Activated CD4-positive, alpha-beta T cell treated with anti-CD3 and anti-CD28 coated beads, Interleukin-2, amount 10 ng/mL, durations not matched to agents 7 days and 5 days (primary cell): ENCODE measurements at places on chromosomes 1 and 21. TPM values are rescaled to one million over a fixed set of nuclear protein-coding genes. Genes with fewer than 3 reads are reported as not detected.

DNA sequence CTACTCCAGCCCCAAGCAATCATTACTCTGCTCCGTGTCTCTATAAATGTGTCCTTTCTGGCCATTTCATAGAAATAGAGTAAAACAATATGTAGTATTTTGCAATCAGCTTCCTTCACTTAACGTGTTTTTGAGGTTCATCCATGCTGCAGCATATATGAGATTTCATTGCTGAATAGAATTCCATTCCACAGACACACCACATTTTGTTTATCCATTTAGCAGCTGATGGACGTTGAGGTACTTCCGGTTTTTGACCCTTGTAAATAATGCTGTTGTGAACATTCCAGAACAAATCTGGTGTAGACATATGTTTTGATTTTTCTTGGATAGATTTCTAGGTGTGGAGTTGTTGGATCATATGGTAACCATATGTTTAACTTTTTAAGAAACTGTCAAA, 30.7 kb downstream of the ADAM30 start:
- H3K4me3 ChIP-seq, result no peak overlapping the region
- no peaks in the 10 kb centered on the region for H3K36me3 ChIP-seq
- no peak for DNase-seq
- no peak overlapping the region for H3K27ac ChIP-seq
- H3K4me1 ChIP-seq, result no peaks in the 10 kb centered on the region

DNA sequence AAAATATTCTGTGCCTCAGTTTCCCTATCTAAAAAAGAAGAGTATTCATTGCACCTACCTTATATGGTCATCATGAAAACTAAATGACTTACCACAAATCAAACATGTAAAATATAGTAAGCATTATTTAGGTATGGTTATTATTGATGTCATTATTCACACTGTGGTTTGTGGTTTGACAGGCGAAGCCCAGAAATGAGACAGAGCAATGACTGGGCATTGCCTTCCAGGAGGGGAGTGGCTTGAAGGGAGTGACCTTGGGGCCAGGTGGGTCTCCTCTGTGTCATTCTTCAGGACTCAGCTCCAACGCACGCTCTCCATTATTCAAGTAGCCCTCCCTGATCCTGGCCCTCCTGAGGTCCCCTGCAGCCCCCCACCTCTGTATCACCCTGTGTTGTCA, 133.7 kb downstream of the DMRTA2 start:
- no peaks in the 10 kb centered on the region for H3K27me3 ChIP-seq
- H3K27ac ChIP-seq, result no peak overlapping the region
- no peak for DNase-seq
- H3K4me1 ChIP-seq, result no peaks in the 10 kb centered on the region

GRCh38 chr1:61680500-61680899, 44.4 kb downstream of the TM2D1 start:
- H3K27ac ChIP-seq, result no peak overlapping the region
- DNase-seq, result no peak
- H3K4me1 ChIP-seq, result peaks cover 2% of the 10 kb centered on the region
- H3K36me3 ChIP-seq, result peaks cover 36% of the 10 kb centered on the region
- H3K4me3 ChIP-seq, result no peak overlapping the region
- no peaks in the 10 kb centered on the region for H3K27me3 ChIP-seq

GRCh38 chr1:171366816-171367215, 52.8 kb downstream of the FMO4 start:
- peaks cover 8% of the 10 kb centered on the region for H3K27me3 ChIP-seq
- no peaks in the 10 kb centered on the region for H3K36me3 ChIP-seq
- H3K4me1 ChIP-seq, result no peaks in the 10 kb centered on the region
- DNase-seq, result no peak

GRCh38 chr1:93244298-93245069, 64.0 kb downstream of the CCDC18 start:
- no peak for DNase-seq
- H3K27ac ChIP-seq, result no peak overlapping the region
- no peaks in the 10 kb centered on the region for H3K27me3 ChIP-seq

DNA sequence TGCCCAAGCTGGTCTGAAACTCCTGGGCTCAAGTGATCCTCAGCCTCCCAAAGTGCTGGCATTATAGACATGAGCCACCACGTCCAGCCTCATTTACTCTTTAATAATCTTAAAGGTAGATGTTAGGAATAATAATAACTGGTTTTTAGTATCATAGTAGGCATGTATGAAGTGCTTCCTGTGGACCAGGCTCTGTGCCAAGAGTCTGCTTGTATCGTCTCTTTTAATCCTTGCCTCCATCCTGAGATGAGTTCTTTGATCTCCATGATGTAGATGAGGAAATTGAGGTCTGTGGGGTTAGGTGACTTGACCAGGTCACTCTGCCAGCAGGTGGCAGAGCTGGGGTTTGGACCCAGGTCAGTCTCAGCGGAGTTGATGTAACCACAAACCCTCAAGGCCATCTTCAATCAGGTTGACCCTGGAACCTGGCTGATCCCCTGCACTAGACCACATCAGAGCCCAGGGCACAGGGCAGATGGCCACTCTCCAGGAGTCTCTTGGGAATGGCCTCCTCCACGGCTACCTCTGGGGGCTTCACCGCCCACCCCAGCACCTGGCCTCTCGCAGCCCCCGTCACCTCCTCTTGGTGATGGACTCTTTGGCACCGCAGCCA, 11.3 kb downstream of the EFHD2 start:
- H3K27me3 ChIP-seq, result no peaks in the 10 kb centered on the region
- no peak overlapping the region for H3K27ac ChIP-seq
- DNase-seq, result no peak
- H3K4me3 ChIP-seq, result no peak overlapping the region

DNA sequence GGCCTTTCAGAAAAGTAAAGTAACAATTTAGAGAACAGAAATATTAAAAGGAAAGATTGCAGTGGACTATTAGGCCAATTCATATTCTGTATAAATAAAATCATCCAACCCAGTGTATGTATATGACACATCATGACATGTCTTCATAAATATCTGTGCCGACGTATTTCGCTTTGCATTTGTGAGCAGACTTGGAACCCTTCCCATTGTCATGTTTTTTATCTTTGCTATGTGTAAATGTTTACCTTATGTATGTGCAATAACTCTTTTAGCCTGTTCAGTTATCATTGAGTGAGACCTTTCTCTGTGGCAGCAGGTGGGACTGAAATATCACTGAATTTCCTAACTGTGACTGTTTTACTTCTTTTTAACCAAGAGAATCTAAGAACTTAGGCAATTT, 58.0 kb upstream of the FAM3B start:
- no peak overlapping the region for H3K4me3 ChIP-seq
- no peaks in the 10 kb centered on the region for H3K4me1 ChIP-seq
- no peak for DNase-seq
- H3K36me3 ChIP-seq, result no peaks in the 10 kb centered on the region
- H3K27me3 ChIP-seq, result peaks cover 20% of the 10 kb centered on the region

DNA sequence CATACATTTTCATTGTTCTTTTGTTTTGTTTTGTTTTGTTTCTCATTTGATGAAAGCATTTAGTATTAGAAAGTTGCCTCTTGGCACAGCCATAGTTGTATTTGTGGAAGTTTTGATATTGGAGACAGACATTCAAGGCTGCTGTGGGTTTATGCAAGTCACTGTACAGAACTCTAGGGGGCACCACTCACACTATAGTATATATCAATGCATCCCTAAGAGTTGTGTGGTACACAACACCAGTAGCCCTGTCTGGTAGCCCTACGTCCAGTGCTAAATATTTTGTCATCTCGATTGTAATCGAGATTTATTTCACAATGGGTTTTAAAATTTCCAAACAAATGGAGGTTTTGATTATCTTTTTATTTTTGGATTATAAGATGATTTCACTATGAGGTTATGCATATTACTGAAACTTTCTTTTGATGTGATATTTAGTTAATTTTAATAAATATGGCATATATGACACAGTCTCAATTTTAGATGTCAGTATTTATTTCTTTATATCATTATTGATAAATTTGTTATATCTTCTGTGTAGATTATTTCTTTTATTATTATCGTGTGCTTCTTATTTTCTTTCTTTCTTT, 112.2 kb downstream of the NR5A2 start:
- H3K27ac ChIP-seq, result no peak overlapping the region
- no peak overlapping the region for H3K4me3 ChIP-seq
- peaks cover 4% of the 10 kb centered on the region for H3K27me3 ChIP-seq
- DNase-seq, result peak; percentile 44
- H3K4me1 ChIP-seq, result no peaks in the 10 kb centered on the region

- H3K27ac ChIP-seq, result no peak overlapping the region
- no peak overlapping the region for H3K4me3 ChIP-seq
- H3K36me3 ChIP-seq, result no peaks in the 10 kb centered on the region
- DNase-seq, result no peak
- H3K4me1 ChIP-seq, result no peaks in the 10 kb centered on the region
- H3K27me3 ChIP-seq, result no peaks in the 10 kb centered on the region
Observed at GRCh38 chr1:169933984-169934725, 40.5 kb upstream of the SCYL3 start.

DNA sequence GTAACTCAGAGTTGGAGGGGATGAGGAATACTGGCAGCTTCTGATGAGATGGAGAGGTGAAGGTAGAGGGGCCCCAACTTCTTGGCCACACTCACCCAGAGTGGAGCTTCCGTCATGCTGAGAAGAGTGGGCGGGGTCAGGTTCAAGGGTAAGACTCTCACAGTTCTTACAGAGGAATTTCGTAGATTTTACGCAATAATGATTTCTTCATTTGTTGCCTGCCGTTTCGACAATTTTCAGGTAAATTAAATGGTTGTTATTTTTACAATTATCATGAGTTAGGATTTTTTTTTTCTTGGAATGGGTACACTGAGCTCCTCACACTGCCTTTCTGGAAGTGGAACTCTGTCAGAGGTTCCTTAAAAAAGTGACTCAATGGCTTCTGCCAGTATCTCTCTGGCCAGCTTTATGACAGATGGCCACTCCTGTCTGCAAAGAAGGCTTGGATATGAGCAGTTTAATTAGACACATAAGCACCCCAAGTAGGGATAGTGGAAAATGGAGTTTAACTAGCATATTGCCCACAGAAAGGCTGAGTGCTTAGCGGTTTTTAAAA, 13.8 kb upstream of the NLRP3 start:
- H3K27me3 ChIP-seq, result peaks cover 43% of the 10 kb centered on the region
- H3K4me1 ChIP-seq, result peaks cover 12% of the 10 kb centered on the region
- H3K27ac ChIP-seq, result no peak overlapping the region
- H3K36me3 ChIP-seq, result no peaks in the 10 kb centered on the region

- H3K4me1 ChIP-seq, result no peaks in the 10 kb centered on the region
- H3K27ac ChIP-seq, result no peak overlapping the region
- H3K27me3 ChIP-seq, result no peaks in the 10 kb centered on the region
- H3K36me3 ChIP-seq, result no peaks in the 10 kb centered on the region
- DNase-seq, result no peak
- no peak overlapping the region for H3K4me3 ChIP-seq
Observed at GRCh38 chr1:29597861-29598260, 361.5 kb downstream of the PTPRU start.

GRCh38 chr1:186442651-186443375, 18.1 kb downstream of the PDC start:
- no peaks in the 10 kb centered on the region for H3K36me3 ChIP-seq
- no peak overlapping the region for H3K27ac ChIP-seq
- H3K4me1 ChIP-seq, result peaks cover 12% of the 10 kb centered on the region
- no peak overlapping the region for H3K4me3 ChIP-seq
- no peaks in the 10 kb centered on the region for H3K27me3 ChIP-seq

DNA sequence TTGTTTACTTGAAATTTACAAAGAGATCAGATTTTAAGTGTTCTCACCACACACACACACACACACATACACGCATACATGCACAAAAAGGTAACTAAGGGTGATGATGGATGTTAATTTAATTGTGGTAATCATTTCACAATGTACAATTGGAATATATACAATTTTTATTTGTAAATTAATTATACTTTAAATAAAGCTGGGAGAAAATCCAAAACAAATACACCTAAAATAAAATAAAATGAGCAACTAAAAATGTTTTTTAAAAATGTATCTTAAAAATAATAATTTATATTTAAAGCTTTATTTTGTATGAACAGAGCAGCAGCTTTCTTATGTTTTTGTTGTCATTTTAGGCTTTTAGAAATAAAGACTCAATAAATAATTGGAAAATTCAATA, 8.2 kb upstream of the INSL5 start:
- no peaks in the 10 kb centered on the region for H3K36me3 ChIP-seq
- no peaks in the 10 kb centered on the region for H3K27me3 ChIP-seq
- no peak for DNase-seq

- no peaks in the 10 kb centered on the region for H3K36me3 ChIP-seq
- H3K27ac ChIP-seq, result no peak overlapping the region
- no peaks in the 10 kb centered on the region for H3K27me3 ChIP-seq
- no peak overlapping the region for H3K4me3 ChIP-seq
- H3K4me1 ChIP-seq, result no peaks in the 10 kb centered on the region
Observed at GRCh38 chr1:101667761-101668160, 329.0 kb downstream of the OLFM3 start.

DNA sequence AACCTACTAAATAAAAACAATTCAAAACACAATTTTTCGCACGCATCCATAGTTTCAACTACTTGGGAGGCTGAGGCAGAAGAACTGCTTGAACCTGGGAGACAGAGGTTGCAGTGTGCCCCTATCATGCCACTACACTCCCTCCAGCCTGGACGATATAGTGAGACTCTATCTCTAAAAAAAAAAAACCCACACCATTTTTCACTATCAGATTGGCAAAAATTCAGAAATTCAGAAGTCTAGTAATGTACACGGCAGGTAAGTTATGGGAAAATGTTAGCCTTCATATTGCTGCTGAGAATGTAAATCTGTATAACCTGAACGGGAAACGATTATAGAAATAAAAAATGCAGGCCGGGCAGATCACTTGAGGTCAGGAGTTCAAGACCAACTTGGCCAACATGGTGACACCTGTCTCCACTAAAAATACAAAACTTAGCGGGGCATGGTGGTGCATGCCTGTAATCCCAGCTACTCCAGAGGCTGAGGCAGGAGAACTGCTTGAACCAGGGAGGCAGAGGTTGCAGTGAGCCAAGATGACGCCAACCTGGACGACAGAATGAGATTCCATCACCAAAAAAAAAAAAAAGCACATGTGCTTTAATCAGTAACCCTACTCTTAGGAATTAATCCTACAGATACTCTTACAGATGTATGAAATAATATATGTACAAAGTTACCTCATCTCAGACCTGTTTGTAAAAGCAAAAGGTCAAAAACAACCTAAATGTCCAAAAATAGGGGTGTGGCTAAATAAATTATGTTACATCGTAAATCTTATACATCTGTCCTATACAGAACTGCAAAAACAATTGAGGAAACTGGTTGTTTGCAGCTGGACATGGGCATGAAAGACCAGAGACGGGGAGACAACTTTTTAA, 37.9 kb downstream of the ARID4B start:
- no peak overlapping the region for H3K27ac ChIP-seq
- H3K27me3 ChIP-seq, result no peaks in the 10 kb centered on the region
- no peak overlapping the region for H3K4me3 ChIP-seq
- H3K4me1 ChIP-seq, result peaks cover 32% of the 10 kb centered on the region

GRCh38 chr21:38825921-38826320, 20.2 kb downstream of the ETS2 start:
- H3K36me3 ChIP-seq, result peaks cover 32% of the 10 kb centered on the region
- H3K4me1 ChIP-seq, result peaks cover 4% of the 10 kb centered on the region
- H3K27ac ChIP-seq, result no peak overlapping the region
- H3K4me3 ChIP-seq, result no peak overlapping the region
- no peaks in the 10 kb centered on the region for H3K27me3 ChIP-seq

The SAMD11 gene
- not detected for total RNA-seq

The OR2T11 gene
- not detected for total RNA-seq

The GPR37L1 gene
- not detected for total RNA-seq

The TRPM2 gene
- 13.9 TPM for total RNA-seq

The LAD1 gene
- total RNA-seq, result not detected

The RASSF5 gene
- total RNA-seq, result 201 TPM

The VASH2 gene
- not detected for total RNA-seq

The LORICRIN gene
- total RNA-seq, result not detected

The C1orf141 gene
- not detected for total RNA-seq

The PRELP gene
- total RNA-seq, result not detected

The COL8A2 gene
- not detected for total RNA-seq

The BACE2 gene
- 1.7 TPM for total RNA-seq
